ENCODE measurements at places on chromosomes 7 and 10.
A peak's percentile ranks its signal among the peaks of the same experiment; 100 is the strongest.

DNA sequence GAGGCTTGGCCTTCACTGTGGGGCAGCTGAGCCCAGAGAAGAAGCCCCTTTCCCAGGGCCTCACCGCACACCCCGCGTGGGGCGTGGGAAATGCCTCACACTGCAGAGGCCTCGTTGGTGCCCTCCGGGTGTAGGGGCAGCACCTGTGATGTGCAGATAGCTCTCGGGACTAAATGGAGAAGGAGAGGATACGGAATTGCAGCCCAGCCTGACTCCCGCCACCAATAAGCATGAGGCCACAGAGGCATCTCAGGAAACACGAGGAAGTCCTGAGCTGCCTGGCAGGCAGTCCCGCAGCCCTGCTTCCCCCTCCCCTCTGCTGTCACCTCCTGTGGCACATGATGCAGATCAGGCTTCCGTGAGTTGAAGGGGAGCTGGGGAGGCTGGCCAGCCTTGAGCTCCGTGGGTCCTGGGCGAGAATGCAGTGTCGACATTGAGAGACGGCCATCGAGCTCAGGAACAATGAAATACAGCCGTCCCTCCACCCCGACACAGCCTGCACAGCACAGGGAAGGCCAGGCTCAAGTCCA, 59.6 kb upstream of the PPP2R2D start:
- DNase-seq, result no peak

- DNase-seq, result peak; percentile 45
These were observed 48.1 kb downstream of the ATRNL1 start for GRCh38 chr10:115141254-115141653.

- no peak for DNase-seq
These were observed 14.1 kb downstream of the OGDHL start for GRCh38 chr10:49748006-49748405.

DNA sequence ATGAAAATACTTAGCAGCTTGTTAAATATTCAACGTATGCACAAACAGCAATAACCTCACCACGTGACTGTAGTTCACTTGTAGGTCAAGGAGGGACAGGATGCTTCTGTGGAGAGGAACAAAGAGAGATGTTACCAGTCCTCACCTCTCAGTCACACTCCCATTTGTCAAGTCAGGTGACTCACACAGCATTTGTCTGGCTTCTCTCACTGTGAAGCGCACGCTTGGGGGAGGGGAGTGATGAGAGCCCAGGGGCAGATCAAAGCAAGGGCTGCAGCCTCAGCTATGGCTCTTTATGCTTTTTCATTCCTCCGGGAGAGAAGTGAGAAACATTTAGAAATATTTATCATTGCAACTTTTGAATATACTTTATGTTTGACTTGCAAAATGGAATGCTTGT, 2.9 kb upstream of the RBM20 start:
- DNase-seq, result peak; percentile 43

DNA sequence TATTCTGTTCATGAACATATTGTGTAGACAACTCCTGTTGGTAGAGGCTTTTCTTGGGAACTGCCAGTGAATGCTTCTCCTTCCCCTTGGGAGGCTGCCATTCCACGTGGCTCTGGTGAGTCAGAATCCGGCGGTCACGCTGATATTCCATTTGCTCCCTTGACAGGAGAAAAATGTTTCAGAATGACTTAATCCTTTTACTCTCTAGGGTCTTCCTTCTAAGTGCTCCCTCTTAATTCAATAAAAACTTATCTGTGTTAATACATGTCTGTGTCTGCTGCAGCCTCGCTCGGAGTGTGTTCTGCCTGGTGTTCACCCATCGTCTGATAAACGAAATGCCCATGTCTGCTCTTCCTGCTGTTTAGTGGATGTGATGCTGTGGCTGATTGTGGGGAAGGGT, 278.6 kb downstream of the ARHGAP12 start:
- DNase-seq, result peak; percentile 95

GRCh38 chr7:77426521-77427051, 10.4 kb upstream of the GSAP start:
- peak; percentile 67 for DNase-seq

DNA sequence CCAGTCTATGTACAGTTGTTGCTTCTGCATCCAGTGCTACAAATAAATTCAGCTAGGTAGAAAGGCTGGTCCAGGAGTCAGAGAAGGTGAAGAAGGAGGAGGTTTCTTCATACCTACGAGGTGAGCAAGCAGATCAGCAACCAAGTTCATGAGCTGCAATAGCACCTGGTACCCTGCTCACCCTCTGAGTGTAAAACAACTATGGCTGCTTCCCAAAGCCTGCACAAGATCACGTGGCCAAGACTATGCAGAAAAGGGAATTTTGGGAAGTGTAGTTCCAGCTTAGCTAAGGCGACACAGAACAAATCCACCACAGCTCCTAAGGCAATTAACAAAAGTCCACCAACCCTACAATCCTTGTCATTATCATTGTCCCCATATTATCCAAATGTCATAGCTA, 95.9 kb upstream of the AUTS2 start:
- DNase-seq, result no peak

DNA sequence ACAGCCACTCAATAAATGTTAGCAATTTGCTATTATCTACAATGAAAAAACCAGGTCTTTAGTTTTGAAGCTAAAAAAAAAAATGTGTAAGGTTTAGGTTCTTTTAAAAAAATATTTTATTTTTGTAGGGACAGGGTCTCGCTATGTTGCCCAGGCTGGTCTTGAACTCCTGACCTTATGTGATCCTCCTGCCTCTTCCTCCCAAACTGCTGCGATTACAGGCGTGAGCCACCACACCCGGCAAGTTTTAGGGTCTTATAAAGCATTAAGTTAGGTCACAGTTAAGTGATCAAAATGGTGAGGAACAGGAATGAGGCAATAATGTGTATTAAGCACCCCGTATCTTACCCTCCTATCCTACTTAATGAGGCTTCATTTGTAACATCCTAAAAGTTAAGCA, 774 bp downstream of the SEM1 start:
- no peak for DNase-seq

GRCh38 chr7:130838738-130839137, 104.7 kb upstream of the KLF14 start:
- peak; percentile 97 for DNase-seq

DNA sequence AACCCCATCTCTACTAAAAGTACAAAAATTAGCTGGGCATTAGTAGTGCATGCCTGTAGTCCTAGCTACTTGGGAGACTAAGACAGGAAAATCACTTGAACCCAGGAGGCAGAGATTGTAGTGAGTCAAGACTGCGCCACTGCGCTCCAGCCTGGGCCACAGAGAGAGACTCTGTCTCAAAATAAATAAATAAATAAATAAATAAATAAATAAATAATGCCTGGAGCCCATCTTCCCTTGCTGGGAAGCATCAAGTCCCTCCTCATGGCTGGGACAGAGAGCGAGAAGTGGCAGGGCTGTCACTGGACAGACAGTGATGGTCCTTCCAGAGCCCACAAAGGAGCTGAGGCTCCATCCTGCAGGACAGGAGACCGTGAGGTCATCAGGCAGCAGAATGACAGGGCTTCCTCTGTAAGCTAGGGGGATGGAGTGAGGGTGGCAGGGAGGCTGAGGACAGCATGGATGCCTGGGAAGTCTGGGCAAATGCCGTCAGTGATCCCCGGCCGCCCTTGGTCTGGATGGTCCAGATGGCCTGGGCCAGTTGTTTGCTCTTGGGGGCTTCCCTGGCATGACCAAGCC, 36.4 kb upstream of the ELN start:
- DNase-seq, result no peak

DNA sequence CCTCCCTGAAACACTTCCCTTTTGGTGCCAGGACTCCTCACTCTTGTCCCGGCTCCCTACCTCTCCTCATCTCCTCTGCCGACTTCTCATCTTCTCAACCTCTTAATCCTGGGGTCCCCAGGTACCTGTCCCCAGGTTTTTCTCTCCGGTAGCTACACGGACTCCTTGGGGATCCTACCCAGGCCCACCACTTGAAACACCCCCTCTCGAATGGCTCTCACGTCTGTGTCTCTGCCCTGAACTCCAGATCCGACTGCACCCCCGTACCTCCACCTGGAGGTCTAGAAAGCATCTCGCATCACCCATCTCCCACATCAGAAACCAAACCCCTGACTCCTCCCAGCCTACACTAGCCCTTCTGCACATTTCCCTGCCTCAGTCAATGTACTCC, 4.8 kb downstream of the TBATA start:
- DNase-seq, result no peak

DNA sequence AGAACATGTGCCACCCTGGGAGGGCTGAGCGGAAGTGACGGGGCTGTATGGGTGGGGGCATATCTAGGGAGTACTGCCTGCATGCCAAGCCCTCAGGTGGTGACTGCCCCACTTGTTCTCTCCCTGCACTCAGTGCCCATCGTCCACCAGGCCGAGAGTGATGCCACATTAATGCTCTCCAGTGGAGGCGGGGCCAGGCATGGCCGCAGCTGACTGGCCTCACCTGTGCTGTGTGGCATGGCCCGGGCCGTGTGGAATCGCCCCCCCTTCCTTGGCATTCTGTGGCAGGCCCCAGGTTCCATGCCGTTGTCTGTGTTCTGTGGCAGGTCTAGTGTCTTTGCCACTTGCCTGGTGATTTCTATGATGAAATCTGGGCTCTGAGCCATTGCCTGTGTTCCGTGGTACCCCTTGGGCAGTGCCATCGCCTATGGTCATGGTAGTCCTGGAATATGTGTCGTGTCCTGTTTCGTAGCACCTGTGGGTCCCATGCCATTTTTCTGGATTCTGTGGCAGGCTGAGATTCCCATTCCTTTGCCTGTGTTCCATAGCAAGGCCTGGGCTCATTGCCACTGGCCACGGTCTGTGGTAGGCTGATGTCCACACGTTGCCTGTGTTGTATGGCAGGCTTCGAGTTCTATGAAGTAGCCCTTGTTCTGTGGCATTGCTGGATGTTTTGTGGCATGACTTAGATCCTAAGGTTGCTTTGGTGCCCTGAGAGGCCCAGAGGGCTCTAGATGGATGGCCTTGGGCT, 8.9 kb downstream of the FLNC start:
- DNase-seq, result no peak

- DNase-seq, result peak; percentile 97
These were observed 74.3 kb upstream of the ASAH2 start for GRCh38 chr10:50325449-50326171.

DNA sequence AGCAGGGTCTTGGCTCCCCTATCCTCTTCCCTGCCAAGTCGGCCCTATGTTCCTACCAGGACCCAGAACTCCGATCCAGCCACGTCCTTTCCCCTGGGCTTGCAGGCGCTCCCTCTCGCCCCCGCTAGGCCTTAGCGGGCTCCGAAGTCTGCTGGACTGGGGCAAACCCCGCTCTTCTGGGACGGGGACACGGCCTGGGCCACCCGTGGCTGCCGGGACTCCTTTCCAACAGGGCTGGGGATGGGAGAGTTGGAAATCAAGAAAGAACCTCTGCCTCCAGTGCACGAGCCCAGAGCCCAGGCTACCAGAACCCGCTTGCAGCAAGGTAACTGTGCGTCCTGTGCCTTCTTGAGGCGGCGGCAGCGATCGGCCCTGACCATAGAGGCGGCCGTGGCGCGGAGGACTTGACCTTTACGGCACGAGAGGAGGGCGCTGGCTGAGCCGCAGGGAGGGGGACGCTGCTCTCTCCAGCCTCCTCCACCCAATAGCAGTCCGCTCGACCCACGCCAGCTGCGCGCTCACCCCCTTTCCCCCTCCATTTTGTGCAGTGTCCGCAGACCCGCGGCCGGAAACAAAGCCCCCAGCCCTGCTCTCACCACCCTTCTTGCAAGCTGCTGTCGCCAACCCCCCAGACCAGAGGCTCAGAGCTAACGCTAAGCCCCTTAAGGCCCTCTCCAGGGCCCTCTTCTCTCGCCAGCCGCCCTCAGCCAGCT, 7.0 kb upstream of the HOXA11 start:
- no peak for DNase-seq

DNA sequence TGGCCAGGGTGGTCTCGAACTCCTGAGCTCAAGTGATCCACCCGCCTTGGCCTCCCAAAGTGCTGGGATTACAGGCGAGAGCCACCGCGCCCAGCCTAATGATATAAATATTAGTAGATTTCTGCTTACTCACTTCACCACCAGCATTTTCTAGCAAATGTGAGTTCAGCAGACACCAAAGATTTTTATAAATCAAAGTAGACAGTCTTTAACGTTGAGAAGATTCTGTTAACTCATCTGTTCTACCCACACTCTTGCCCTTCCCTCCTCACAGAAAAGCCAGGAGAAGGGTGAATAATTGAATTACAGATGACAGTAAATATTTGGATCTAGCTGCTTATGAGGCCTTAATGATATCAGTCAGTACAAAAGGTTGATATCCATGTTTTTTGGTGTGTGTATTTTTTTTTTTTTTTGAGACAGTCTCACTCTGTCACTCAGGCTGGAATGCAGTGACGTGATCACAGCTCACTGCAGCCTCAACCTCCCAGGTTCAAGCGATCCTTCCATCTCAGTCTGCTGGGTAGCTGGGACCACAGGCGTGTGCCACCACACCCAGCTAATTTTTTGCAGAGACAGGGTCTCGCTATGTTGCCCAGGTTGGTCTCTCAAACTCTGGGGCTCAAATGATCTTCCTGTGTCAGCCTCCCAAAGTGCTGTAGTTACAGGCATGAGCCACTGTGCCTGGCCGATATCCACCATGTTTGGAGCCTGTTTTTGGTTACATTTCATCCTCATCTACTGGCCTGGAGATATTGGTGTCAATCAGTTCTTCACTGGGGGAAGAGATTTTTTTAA, 120.5 kb downstream of the CUX1 start:
- DNase-seq, result no peak

- no peak for DNase-seq
These were observed 124.0 kb downstream of the DKK1 start for GRCh38 chr10:52438119-52438518.

DNA sequence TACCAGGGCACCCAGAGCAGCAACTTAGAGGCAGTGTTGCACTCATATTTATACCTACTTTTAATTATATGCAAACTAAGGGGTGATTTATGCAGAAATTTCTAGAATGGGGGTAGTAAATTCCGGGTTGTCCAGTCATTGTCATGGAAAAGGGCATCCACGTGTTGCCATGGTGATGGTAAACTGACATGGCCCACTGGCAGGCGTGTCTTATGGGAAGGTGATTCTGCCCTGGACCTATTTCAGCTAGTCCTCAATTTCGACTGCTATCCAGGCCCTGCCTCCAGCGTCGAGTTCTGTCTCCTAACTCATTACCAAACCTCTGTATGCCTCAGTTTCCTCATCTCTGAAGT, 12.8 kb downstream of the SNX8 start:
- DNase-seq, result peak; percentile 26

DNA sequence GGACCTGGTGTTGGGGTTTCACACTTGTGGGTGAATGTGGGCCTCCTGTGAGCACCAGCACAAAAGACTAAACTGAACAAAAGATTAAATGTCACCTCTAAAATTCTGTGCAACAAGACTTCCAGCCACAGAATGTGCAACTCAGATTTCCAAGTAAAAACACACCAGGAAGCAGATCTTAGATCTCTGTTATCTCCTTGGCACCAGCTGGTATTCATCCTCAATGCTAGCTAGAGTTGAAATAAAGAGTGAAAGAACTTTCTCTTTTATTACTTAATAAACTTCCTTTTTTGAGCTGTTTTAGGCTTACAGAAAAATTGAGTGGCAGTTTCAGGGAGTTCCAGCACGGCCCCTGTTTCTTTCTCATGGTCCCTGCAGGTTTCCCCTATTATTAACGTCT, 40.2 kb downstream of the EGFR start:
- no peak for DNase-seq

Data from fibroblast of skin of back (primary cell).